RPMI7951 (cell line): ENCODE measurements at places on chromosomes 13 and 19.

DNA sequence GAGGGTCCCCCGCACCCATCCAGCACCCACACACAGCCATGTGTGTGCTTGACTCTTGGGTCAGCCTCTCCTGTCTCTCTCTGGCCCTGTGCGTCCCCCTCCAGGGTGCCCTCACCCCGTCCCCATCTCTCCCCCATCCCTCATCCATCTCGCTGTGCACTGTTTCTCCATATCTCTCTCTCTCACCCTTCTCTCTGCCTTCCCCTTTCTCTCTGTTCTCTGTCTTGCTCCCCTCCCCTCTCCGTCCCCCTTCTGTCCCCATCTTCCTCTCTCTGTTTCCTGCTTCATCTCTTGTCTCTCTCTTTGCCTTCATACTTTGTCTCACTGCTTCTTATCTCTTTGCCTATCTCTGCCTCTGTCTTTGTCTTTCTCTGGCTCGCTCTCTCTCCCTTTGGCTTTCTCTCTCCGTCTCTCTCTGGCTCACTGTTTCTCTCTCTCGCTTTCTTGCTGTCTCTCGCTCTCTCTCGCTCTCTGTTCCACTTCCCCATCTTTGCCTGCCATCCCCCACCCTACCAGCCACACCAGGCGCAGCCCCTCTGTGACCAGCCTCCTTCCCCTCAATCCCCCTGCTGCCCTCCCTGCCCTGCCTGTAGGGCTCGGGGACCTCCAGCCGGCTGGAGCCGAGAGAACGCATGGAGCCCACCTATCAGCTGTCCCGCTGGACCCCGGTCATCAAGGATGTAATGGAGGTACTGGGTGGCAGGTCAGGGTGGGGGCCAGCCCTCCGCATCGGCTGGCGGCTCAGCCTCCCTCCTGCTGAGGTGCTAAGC lies 8.9 kb downstream of the STXBP2 start:
- DNase-seq, result no peak

- DNase-seq, result no peak
These were observed 155.9 kb upstream of the IPO5 start for GRCh38 chr13:97797553-97797952.

GRCh38 chr19:50797781-50798658 lies 7.8 kb downstream of the ACP4 start:
- no peak for DNase-seq

DNA sequence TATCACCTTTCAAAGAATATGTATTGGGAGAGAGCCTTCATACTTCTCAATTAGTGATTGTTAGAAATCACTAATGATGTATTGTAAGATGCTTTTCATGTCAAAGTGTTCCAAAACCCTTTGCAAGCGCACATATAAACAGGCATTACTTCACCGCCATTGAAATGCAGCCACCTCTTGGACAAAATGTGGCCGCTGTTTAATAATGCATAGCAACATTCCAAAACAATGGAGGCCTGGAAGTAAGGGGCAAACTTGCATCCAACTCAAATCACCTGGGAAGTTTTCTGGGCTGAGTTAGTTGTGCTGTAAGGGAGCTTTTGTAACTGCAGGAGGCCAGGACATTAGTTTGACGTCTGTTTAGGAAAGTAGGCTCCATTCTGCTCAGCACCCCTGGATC lies 438.1 kb downstream of the FGF9 start:
- DNase-seq, result no peak

DNA sequence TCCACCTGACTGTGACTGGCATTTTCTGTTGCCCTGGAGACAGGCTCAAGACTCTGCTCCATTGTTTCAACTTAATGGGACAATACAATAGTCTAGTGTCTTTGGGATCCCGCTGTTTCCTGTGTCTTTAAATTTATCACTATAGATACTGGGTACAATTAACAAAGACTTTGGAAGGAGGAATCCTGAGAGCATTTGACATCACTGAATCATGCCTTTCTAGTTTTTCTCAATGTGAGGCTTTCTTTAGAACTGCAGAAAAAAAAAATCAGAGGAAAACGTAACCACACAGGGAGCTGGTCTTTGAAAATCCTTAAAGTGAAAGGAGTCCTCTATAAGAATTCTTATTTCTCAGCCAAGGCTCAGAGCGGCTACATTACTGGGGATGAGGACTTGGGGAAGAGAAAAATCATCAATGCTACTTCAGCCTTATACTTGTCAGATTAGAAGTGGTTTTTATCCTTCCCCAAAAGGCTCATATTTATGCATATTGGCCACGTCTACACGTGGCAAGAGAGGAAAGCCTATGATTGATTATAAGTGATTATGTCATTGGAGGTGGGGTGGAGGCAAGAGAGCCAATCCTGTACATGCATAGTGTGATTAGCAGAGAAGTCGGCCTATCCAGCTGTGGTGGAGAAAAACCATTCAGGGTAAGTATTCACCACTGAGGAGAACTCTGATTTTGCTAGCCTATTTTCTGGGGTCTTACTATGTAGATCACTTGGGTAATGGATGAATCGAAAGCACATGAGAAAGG lies 34.4 kb upstream of the UBL3 start:
- peak; percentile 58 for DNase-seq

GRCh38 chr19:15294561-15294990 lies 37.8 kb downstream of the BRD4 start:
- DNase-seq, result no peak

DNA sequence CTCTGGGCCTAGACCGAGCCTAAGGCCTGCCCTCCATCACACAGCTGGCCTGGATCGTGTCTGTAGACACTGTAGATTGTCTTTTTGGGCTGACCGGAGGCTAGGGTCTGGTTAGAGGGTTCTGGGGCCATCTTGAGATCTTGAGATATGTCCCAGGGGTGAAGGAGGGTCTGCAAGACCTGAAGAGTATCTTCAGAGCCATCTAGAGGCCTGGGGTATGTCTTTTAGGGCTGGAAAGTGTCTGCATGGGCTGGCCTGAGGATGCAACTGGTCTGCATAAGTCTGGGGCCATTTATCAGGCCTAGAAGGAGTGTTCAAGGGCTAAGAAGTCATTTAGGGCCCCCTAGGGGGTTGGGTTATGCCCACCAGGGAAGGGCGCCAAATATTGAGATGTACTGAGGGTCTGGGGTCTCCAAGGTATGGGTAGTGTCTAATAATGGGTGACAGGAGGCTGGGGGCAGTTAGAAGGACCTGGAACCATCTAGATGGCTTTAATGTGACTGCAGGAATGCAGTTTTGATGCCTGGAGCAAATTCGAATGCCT lies 555 bp downstream of the SCAF1 start:
- DNase-seq, result no peak

DNA sequence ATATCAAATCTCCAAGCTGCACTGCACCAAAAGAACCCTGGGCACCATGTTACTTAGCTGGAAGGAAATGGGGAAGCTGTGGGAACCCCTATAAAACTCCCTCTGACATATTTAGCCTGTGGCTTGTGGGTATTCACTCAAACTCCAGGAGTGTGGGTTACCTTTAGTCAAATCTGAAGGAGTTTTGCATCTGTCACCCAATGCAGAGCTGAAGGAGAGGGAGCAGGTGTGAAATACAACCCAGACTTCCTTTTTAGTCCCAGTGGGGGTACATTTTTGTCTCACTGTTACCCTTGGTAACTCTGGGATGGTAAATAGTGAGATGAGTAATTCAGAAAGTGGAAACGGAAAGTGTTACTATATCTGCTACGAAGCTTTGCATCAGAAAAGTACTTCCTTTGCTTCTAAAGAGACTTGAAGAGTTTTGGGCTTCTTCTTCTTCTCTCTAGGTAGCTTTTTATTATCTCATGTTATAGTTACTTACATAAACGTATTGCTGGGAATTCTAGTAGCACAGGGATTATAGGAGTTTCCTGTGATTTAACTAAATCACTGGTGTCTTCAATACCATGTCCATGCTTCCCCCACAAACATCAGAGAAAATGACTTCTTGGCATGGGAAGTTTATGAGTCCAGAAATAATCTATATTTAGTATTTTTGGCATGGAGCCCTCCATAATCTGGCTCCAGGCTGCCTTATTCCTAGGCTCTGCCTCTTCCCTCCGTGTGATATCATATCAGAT lies 105.9 kb downstream of the AKAP11 start:
- DNase-seq, result peak; percentile 26

GRCh38 chr13:78046331-78046730 lies 127.7 kb upstream of the EDNRB start:
- no peak for DNase-seq

- DNase-seq, result no peak
These were observed 1.2 kb downstream of the INAFM1 start for GRCh38 chr19:47275791-47276461.

DNA sequence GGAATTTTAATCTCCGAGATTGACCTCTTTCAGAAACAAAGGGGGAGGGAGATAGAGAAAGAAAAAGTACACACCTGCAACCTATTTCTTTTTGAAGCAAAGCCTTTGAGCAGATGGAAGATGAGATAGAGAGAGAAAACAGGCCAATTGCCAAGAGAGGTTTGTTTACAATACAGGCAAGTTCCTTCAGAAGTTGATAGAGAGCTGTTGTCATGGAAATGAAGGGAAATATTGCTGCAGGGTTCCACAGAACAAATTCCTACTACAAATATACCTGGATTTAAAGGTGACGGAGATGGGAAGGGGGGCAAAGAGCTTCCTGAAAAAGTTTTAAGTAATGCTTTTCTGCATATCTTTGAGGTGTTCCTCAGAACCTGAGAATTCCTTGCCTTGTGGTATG lies 388.4 kb downstream of the NDFIP2 start:
- no peak for DNase-seq

GRCh38 chr13:73481886-73482445 lies 423.2 kb downstream of the KLF5 start:
- no peak for DNase-seq

GRCh38 chr19:19061506-19061905 lies 2.3 kb upstream of the SLC25A42 start:
- DNase-seq, result no peak

DNA sequence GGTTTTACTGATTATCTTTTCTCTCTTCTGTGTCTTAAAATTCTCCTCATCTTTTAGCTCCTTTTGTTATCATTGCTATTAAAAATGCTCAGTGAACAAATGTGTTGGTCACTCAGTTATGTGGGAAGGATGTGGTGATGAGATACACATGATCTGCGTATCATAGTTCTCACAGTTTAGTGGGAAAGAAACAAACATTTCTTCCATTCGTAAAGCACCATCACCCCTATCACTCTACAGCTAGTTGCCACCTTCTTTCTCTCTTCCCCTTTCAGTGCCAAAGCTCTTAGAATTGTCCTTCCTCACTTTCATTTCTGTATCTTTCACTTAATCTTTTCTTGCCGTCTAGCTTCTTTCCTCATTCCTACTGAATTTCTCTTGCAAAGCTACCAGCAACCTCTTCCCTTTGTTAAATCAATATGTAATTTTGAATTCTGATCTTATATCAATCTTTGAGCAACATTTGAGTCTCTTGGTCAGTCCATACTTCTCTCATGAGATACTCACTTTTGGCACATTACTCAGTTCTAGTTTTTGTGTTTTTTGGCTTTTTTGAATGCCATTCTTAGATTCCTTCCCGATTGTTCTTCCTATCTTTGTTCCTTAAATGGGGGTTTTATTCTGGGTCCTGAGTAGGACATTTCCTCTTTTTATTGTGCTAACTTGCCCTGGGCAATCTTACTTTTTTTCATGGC lies 122.3 kb downstream of the PCCA start:
- no peak for DNase-seq

GRCh38 chr19:6108721-6109633 lies 1.3 kb downstream of the RFX2 start:
- peak; percentile 66 for DNase-seq

GRCh38 chr13:39266426-39266825 lies 228.2 kb downstream of the NHLRC3 start:
- no peak for DNase-seq

- no peak for DNase-seq
These were observed 1.9 kb upstream of the SH2D3A start for GRCh38 chr19:6769006-6769619.

- peak; percentile 41 for DNase-seq
These were observed 2.0 kb downstream of the FARP1 start for GRCh38 chr13:98144801-98145350.

DNA sequence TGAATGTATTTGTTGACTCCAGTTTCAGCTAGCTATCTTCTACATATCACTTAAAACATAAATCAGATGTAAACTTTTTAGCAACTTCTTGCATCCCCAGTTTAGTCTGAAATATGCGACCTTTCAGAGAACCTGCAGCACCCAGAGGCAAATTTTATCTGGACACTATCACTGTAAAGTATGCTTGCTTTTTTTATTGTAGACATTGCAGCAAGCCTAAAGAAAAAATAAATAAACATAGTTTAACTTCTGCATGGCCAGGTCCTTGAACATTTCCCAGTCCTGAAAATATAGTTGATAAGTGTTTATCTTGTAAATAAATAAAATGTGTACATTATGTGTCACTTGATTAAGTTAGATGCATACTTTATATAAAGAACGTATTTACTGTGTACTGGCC lies 1829.4 kb downstream of the PCDH9 start:
- DNase-seq, result no peak

DNA sequence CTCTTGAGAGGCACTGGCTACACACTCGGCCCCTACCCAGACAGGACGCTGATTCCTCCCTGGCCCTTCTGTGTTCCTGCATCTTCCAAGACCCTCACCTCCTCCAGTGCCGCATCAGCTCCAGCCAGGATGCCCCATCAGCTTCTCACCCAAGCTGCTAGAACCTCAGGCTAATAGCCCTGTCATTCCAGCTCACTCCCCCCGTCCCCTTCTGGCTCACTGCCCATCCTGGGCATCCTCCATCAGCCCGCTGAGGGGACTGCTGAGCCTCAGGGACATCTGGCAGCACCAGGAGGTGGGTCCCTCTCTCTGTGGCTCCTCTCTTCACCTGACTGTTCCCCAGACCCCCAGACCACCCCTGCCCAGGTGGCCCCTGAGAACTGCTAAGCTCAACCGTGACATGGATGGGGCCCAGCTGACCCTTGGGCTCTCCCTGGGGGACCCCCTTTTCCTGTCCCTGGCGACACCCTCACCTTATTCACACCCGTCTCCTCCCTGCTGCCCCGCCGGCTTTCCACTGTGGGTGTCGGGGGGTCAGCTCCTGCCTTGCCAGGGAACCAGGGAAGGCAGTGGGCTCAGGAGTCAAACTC lies 4.8 kb downstream of the FFAR3 start:
- DNase-seq, result no peak

- DNase-seq, result no peak
These were observed 1274.1 kb upstream of the SPRY2 start for GRCh38 chr13:81615031-81615430.

DNA sequence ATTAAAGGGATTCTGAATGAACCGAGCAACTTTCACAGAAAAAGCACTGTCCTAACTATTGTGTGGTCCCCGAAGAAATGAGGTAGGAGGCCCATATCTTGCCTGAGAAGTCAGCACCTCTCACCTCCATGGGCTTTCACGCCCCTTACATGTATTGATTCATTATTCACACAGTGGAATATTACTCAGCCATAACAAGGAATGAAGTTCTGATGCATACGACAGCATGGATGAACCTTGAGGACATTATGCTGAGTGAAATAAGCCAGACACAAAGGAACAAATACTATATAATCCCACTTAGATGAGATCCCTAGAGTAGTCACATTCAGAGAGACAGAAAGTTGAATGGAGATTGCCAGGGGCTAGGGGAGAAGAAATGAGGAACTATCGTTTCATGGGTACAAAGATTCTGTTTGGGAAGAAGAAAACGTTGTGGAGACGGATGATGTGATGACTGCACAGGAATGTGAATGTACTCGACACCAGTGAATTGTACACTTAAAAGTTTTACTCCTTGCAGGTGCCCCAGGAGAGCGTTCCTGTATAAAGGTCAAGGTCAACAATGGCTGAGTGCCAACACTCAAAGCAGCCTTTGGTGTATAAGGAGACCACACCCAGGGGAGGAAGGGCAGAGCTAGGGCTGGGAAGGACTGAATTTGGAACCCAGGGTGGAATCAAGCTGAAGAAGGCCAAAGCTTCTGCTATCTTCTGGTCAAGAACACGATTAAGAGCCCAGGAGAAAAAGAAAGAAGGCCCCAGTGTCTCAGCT lies 22.5 kb downstream of the ZIC5 start:
- no peak for DNase-seq

GRCh38 chr13:45205124-45205523 lies 4.3 kb upstream of the KCTD4 start:
- no peak for DNase-seq
